Activated CD4-positive, alpha-beta memory T cell treated with anti-CD3 and anti-CD28 coated beads, Interleukin-2, amount 10 ng/mL, durations not matched to agents 7 days and 5 days (primary cell): ENCODE measurements at places on chromosomes 16 and 17. TPM values are rescaled to one million over a fixed set of nuclear protein-coding genes. Genes with fewer than 3 reads are reported as not detected.

Gene IRX6
- not detected for total RNA-seq

Gene PKMYT1
- total RNA-seq: 124 TPM

Gene SEPTIN1
- 343 TPM for total RNA-seq

Gene DNAH2
- total RNA-seq: not detected
